ENCODE measurements at places on chromosomes 6 and 20. TPM values are rescaled to one million over a fixed set of nuclear protein-coding genes. Genes with fewer than 3 reads are reported as not detected.

The WDR27 gene
- 36.8 TPM for total RNA-seq

The SPEF1 gene
- total RNA-seq: 0.09 TPM

The BANF2 gene
- total RNA-seq: not detected

The TOX2 gene
- 2.4 TPM for total RNA-seq

The IMPG1 gene
- total RNA-seq: not detected

The TSHZ2 gene
- not detected for total RNA-seq

The SNRPB2 gene
- total RNA-seq: 62.8 TPM

The MEI4 gene
- total RNA-seq: under 0.01 TPM

The HLA-DOB gene
- total RNA-seq: not detected

The NR2E1 gene
- not detected for total RNA-seq

The EZR gene
- 85.1 TPM for total RNA-seq

The SLC25A27 gene
- total RNA-seq: 1.1 TPM

The RBM38 gene
- total RNA-seq: 18.8 TPM

The OLIG3 gene
- not detected for total RNA-seq

The LRP11 gene
- 32.0 TPM for total RNA-seq

The SNX21 gene
- total RNA-seq: 19.0 TPM

The C6orf15 gene
- total RNA-seq: not detected

The IYD gene
- not detected for total RNA-seq

The TPD52L1 gene
- 2.9 TPM for total RNA-seq

The PRRT1 gene
- not detected for total RNA-seq

The TMEM63B gene
- total RNA-seq: 23.9 TPM

The NFATC2 gene
- total RNA-seq: 1.5 TPM

The MATN4 gene
- total RNA-seq: not detected

The TSBP1 gene
- total RNA-seq: under 0.01 TPM

The OR2H1 gene
- total RNA-seq: not detected

The LPIN3 gene
- 2.4 TPM for total RNA-seq

The DCDC2 gene
- not detected for total RNA-seq

The FKBP1C gene
- 1.6 TPM for total RNA-seq

The PRSS35 gene
- total RNA-seq: 0.09 TPM

The CYP21A2 gene
- total RNA-seq: not detected

The TRERF1 gene
- total RNA-seq: under 0.01 TPM

The ECT2L gene
- total RNA-seq: not detected

The DNAAF9 gene
- total RNA-seq: 12.2 TPM

The TFAP2B gene
- not detected for total RNA-seq

The TFAP2C gene
- total RNA-seq: not detected

The B3GALT4 gene
- 2.1 TPM for total RNA-seq

The SLC22A2 gene
- not detected for total RNA-seq

The NINL gene
- 7.6 TPM for total RNA-seq

The AKAP7 gene
- 1.6 TPM for total RNA-seq

The PLN gene
- total RNA-seq: not detected

The GLO1 gene
- 105 TPM for total RNA-seq

The CLPSL2 gene
- total RNA-seq: not detected

The LHFPL5 gene
- total RNA-seq: not detected

The RAMACL gene
- total RNA-seq: 4.6 TPM

The SLC32A1 gene
- total RNA-seq: not detected

The ZFP57 gene
- total RNA-seq: 0.99 TPM

The FAM110A gene
- 2.5 TPM for total RNA-seq

The SLC22A3 gene
- total RNA-seq: 0.09 TPM

The SIRPB1 gene
- total RNA-seq: 1.0 TPM

The MEP1A gene
- total RNA-seq: not detected

The PSMA7 gene
- 559 TPM for total RNA-seq

The NANP gene
- 7.1 TPM for total RNA-seq

The CST4 gene
- total RNA-seq: not detected

The TP53TG5 gene
- not detected for total RNA-seq

The DSN1 gene
- total RNA-seq: 10.9 TPM
